ENCODE measurements at places on chromosomes 1 and 21. TPM values are rescaled to one million over a fixed set of nuclear protein-coding genes. Genes with fewer than 3 reads are reported as not detected.

The C1orf174 gene
- total RNA-seq = 49.4 TPM

The REN gene
- not detected for total RNA-seq

The NUDT4B gene
- 0.41 TPM for total RNA-seq

The BRDT gene
- not detected for total RNA-seq

The USP16 gene
- 41.7 TPM for total RNA-seq

The IGSF9 gene
- total RNA-seq = not detected

The WASF2 gene
- total RNA-seq = 104 TPM

The HFM1 gene
- total RNA-seq = not detected

The RGS8 gene
- total RNA-seq = not detected

The EPHB2 gene
- not detected for total RNA-seq

The CFAP107 gene
- not detected for total RNA-seq

The CNKSR1 gene
- 3.2 TPM for total RNA-seq

The PDZK1IP1 gene
- not detected for total RNA-seq

The DMRTA2 gene
- not detected for total RNA-seq

The GBP6 gene
- total RNA-seq = 0.53 TPM

The RUNX3 gene
- total RNA-seq = 167 TPM

The MIXL1 gene
- total RNA-seq = not detected

The VTCN1 gene
- not detected for total RNA-seq

The CSF3R gene
- total RNA-seq = 0.41 TPM

The COA7 gene
- 17.2 TPM for total RNA-seq

The ADCY10 gene
- 0.30 TPM for total RNA-seq

The KCNE1 gene
- total RNA-seq = not detected

The TMIGD3 gene
- total RNA-seq = not detected

The PLA2G2D gene
- total RNA-seq = not detected

The YIPF1 gene
- total RNA-seq = 19.0 TPM

The ABCG1 gene
- total RNA-seq = 16.3 TPM

The BROX gene
- 42.9 TPM for total RNA-seq

The C1orf185 gene
- not detected for total RNA-seq

The CCDC185 gene
- total RNA-seq = not detected

The ZBTB21 gene
- 32.9 TPM for total RNA-seq

The SPRR2E gene
- not detected for total RNA-seq

The RXFP4 gene
- total RNA-seq = not detected

The SMPDL3B gene
- 0.55 TPM for total RNA-seq

The SHISAL2A gene
- 9.8 TPM for total RNA-seq

The PDC gene
- not detected for total RNA-seq

The EFNA3 gene
- total RNA-seq = 6.9 TPM

The SNX7 gene
- 0.32 TPM for total RNA-seq

The EVI5 gene
- 32.6 TPM for total RNA-seq

The KANK4 gene
- not detected for total RNA-seq

The OR2T2 gene
- not detected for total RNA-seq

The DPT gene
- not detected for total RNA-seq

The CFAP126 gene
- not detected for total RNA-seq

The CERS2 gene
- 151 TPM for total RNA-seq

The MYOG gene
- total RNA-seq = not detected

The ETV3L gene
- not detected for total RNA-seq

The RGS2 gene
- total RNA-seq = 5.3 TPM

The CTSE gene
- not detected for total RNA-seq

The UQCRH gene
- total RNA-seq = 391 TPM
